SHP77 (cell line): ENCODE measurements at places on chromosomes 2 and 18.

DNA sequence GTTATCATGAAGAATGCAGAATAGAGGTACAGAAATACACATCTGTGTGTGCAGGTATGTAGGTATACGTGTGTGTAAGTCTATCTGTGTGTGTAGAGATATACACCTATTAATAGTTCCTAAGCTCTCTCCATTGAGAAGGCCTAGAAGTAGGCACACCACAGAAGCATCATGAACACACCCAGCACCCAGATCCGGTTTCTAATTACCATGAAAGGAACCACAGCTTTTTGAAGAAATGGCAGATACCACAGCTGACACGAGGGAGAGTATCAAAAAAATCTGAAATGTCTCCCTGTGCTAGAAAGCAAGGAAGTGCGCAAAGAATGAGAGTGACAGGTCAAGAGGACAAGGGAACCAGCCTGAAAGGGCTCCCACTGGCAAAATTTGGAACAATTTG, 27.7 kb upstream of the AP1S3 start:
- no peak for DNase-seq

DNA sequence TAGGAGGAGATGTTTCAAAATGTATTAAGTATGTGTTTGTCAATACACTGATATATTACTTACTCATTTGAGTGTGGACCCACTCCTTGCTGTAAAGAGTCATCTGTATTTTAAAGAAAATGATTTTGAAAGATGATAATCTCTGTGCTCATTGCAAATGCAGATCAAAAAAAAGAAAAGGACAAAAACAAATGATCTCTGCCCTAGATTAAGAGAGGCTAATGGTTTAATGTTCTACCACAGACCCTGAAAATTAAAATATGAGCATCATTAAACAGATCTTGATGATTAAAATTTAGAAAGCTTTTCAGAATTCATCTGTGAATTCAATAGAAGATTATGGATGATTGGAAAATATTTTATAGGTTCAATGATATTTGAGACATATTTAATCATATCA, 136.5 kb downstream of the CNTNAP5 start:
- DNase-seq, result no peak

DNA sequence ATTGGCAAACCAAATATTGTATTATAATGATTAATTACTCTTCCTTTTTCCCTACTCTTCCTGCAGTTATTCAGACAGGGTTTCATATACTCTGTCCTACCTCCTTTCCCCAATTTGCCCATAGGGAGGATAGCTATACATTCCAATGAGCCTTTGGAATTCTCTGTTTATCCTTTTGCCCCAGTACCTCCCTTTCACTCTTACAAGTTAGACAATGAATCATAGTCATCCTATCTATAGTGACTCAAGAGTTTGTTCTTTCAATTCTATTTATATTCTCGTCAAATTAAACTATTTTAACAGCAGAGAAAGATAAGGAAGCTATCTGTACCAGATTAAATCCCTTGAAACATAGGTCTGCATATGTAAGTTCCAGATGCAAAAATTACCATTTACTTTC, 437.5 kb downstream of the NR4A2 start:
- no peak for DNase-seq

DNA sequence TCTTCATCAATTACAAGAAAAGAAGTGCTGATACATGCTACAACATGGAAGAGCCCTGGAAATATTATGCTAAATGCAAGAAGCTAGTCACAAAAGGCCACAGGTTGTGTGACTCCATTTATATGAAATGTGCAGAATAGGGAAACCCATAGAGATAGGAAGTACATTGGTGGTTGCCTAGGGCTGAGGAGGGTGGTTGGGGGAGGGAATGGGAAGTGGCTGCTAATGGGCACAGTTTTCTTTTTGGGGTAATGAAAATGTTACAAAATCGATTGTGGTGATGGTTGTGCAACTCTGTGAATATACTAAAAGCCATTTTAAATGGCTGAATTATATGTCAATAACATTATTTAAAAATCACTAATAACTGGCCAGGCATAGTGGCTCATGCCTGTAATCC, 24.3 kb upstream of the RESP18 start:
- DNase-seq, result no peak

- no peak for DNase-seq
Observed at GRCh38 chr2:17517481-17518211, 594 bp downstream of the RAD51AP2 start.

- DNase-seq, result peak; percentile 28
Observed at GRCh38 chr2:20509770-20510490, 63.1 kb downstream of the RHOB start.

DNA sequence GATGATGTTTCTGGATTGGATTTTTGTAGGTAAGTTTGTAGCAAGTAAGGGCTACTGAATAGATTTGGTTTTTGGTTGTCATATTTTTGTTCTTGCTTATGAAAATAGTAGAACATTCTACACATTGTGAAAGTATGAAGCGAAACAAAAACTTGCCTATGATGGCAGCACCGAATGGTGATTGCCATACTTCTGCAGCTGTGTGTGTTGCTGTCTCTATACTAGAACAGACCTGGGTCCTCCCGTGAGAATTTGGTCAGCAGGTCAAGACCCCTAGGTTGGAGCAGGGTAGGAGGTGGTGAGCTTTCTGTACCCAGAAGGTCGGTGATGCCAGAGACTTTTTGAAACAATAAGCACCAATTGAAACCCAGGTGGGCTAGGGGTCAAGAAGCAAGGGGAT, 322.6 kb downstream of the PRKCE start:
- DNase-seq, result no peak

GRCh38 chr2:1625281-1626001, 118.9 kb downstream of the PXDN start:
- peak; percentile 79 for DNase-seq

GRCh38 chr18:79260023-79260422, 135.7 kb upstream of the NFATC1 start:
- DNase-seq, result no peak

- DNase-seq, result no peak
Observed at GRCh38 chr18:57220930-57221483, 74.1 kb downstream of the BOD1L2 start.

GRCh38 chr18:24115628-24116027, 23.2 kb upstream of the CABYR start:
- no peak for DNase-seq

DNA sequence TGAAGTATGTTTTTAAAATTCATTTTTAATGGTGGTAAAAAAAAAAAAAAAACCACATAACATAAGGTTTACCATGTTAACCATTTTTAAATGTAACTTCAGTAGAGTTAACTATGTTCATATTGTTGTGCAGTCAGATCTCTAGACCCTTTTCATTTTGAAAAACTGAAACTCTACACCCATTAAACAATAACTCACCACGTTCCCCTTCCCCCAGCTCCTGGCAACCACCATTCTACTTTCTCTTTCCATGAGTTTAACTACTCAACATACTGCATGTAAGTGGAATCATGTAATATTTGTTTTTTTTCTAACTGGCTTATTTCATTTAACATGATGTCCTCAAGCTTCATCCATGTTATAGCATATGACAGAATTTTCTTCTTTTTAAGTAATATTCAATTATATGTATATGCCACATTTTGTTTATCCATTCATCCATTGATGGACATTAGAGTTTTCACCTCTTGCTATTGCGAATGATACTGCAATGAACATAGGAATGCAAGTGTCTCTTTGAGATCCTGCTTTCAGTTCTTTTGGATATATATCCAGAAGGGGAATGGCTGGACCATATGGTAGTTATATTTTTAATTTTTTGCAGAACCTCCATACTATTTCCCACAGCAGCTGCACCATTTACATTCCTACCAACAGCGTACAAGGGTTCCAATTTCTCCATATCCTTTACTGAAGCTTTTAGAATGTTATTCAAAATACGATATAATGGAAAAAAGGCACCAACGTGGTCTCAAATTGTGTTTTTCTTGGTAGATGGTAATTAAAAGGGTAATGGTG, 91.0 kb downstream of the SPTBN1 start:
- no peak for DNase-seq

DNA sequence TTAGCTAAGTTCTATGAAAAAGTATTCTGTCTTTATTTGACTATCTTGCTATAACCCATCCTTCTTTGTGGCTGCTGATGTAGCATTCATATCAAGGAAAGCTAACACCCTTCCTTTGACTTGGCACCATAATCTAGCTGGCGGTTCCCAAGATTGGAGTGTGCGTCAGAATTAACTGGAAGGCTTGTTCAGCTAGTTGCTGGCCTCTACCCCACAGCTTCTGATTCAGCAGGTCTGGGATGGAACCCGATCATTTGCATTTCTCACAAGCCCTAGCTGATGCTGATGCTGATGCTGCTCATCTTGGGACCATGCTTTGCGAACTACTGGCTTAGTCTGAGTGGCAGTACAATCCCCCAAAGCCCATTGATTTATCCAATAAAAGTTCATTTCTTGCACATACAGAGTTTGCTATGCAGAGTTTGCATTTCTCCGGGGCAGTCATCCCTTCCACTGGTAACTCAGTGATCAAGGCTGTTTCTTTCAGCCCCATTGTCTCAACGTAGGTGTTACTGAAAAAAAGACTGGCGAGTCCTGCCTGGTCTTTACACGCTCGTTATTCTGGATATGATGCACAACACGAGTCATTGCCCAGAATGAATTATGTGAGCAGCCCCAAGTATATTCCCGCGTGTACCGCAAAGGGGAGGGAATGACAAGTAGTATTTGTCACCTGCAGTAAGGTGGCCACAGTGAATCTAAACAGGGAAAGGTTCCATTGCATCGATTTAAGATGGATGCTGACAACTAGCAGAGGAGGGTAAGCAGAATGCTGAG, 96.5 kb downstream of the ZNF532 start:
- no peak for DNase-seq

GRCh38 chr2:7984693-7985353, 697.0 kb upstream of the ID2 start:
- DNase-seq, result no peak

DNA sequence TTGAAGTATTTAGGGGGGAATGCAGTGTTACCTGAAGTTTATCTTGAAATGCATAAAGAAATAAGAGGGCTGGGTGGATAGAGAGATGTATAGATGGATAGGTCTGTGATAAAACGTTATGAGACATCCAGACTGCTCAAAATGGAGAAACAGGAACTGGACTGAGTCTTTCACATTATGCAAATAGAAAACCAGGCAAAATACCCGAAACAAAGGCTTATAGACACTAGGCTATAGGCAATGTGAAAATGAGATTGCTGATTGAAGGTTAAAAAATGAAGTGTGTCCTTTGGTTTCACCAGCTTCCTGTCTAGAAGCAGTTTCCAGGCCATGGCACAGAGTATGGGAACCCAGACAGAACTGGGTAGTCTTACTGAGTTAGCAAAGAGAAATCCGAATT, 24.9 kb upstream of the SLC3A1 start:
- no peak for DNase-seq

DNA sequence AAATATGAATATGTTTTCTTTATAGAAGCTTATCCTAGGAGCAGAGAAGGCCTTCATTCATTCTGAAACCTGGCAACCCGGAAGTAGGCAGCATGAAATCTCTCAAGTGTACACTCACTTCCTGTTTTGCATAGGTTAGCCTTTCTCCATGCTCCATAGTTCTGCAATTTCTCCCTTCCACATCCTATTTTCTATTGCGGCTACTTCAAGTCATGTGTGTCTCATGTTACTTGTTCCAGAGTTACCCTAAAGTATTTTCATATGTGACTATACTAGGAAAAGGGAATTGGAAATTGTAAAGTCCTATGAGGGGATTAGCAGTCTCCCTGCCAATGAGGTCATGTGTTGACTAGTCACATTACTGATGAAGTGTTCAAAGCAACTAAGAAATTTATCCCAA, 320.6 kb downstream of the NCKAP5 start:
- DNase-seq, result no peak

GRCh38 chr2:176902454-176902853, 310.1 kb upstream of the HNRNPA3 start:
- no peak for DNase-seq

GRCh38 chr18:59549503-59550173, 147.6 kb downstream of the CCBE1 start:
- DNase-seq, result no peak
